ENCODE measurements at places on chromosomes 2 and 18.

DNA sequence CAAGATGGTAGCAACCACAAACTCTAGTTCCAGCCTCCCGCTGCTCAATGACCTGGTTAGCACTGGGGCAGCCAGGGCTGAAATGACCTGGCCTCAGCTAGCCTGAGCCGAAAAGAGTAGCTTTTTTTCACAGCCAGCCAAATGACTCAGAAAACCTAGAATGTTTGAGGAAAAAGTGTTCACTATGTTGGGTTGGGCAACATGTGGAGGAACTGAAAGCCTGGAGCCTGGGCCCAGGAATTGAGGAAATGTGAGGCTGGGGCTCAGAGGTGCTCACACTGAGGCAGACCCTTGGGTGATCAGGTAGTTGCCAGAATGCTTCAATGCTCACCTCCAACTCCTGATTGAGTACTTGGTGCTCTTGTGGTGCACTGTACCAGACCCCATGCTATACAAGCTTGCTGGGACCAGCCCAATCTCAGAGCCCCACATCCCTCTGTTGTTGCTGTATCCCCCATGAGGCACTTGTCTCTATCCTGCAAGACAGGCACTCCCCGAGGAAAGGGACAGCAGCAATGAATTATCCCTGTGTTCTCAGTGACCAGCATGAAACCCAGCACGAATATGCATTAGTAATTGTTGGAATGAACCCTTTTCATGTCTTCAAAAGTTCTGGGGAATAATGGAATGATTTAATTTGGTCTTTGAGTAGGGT, 116.2 kb downstream of the USP34 start:
- no peak for DNase-seq

- DNase-seq = no peak
These were observed 12.2 kb upstream of the ACKR3 start for GRCh38 chr2:236557306-236558030.

- no peak for DNase-seq
These were observed 42.7 kb downstream of the SLC4A5 start for GRCh38 chr2:74300506-74300905.

GRCh38 chr2:11697103-11697871, 27.3 kb upstream of the NTSR2 start:
- no peak for DNase-seq

GRCh38 chr2:165718610-165719210, 75.3 kb downstream of the GALNT3 start:
- DNase-seq = no peak

- DNase-seq = no peak
These were observed 39.4 kb downstream of the RBMS1 start for GRCh38 chr2:160454070-160454797.

GRCh38 chr18:37676276-37676675, 110.7 kb upstream of the CELF4 start:
- DNase-seq = no peak

GRCh38 chr2:156037482-156037881, 295.0 kb downstream of the NR4A2 start:
- DNase-seq = no peak

DNA sequence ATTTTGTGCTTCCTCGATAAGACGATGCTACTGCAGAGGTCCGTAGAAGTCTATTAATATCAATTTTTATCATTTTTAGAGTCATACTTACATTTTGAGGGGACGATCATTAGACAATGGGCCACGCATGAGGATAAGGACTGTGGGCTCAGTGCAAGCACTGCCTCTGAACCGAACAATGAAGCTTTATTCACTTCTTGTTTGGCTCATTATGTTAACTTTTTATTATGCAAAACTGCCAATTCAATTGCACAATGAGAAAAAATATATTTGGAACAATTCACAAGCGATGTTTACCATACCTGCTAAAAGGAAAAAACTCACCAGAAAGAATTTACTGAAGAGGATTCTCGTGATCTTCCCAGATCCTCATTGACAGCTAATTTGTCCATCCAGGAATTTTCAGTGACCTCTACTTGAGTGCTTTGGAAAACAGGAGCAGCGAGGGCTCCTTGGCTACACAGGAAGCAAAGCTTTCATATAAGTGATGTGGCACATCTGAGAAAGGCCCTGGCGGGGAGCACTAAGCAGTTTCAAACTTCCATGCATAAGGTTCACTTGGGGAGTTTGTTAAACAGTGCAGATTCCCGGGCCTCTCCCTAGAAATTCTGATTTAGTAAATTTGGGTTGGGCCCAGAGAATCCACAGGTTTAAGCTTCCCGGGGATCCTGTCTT, 13.3 kb upstream of the CAPN13 start:
- DNase-seq = no peak

- DNase-seq = no peak
These were observed 75.7 kb downstream of the TTC21B start for GRCh38 chr2:165877565-165878550.

GRCh38 chr2:215920244-215921100, 92.9 kb downstream of the MREG start:
- DNase-seq = peak; percentile 59

DNA sequence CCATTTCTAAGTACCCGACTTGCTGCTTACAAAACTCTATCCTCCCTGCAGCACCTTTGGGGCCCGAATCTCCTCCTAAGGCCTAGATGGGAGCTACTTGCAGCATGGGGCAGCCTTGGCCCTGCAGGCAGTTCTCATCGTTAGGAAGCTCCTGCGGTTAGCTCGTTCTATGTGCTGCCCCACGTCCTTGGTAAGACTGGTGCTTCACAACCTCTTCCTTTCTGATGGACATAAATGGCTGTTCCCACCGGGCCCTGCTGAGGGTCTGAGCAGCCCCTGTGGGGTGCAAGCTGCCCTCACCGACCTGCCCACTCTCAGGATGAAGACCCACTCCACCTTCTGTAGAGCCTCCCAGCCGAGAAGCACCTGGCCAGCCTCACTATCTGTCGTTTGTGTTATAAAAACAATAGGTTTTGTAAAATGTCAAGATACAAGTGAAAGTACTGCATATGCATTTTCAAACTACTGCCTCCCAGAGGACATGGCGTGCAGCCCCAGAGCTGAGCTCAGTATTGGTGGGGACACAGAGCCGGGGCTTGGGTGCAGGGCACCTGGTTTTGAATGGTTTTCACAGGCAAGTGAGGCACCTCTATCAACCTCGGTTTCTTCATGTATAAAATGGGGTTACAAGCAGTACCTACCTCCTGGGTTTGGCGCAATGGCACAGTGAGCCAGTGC, 19.4 kb downstream of the OTOF start:
- DNase-seq = no peak

GRCh38 chr2:38315707-38316333, 61.3 kb downstream of the ATL2 start:
- peak; percentile 49 for DNase-seq

DNA sequence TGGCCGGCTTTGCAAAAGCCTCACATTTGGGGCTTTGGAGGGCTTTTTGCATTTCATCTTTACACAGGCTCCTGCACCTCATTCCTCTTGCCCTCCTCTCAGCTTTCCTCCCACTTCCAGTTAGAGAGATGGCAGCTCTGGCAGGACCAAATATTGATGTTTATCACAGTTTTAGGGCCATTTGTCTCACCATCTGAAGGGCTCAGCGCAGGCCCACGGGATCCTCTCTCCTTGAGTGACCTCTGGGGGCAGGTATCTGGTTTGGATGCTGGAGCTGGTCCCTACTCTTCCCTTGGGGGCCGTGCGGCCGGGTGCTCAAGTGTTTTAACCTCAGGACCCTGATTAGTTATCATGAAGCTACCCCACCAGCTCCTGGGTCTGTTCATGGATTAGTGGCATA, 19.9 kb downstream of the ATOH8 start:
- DNase-seq = no peak

DNA sequence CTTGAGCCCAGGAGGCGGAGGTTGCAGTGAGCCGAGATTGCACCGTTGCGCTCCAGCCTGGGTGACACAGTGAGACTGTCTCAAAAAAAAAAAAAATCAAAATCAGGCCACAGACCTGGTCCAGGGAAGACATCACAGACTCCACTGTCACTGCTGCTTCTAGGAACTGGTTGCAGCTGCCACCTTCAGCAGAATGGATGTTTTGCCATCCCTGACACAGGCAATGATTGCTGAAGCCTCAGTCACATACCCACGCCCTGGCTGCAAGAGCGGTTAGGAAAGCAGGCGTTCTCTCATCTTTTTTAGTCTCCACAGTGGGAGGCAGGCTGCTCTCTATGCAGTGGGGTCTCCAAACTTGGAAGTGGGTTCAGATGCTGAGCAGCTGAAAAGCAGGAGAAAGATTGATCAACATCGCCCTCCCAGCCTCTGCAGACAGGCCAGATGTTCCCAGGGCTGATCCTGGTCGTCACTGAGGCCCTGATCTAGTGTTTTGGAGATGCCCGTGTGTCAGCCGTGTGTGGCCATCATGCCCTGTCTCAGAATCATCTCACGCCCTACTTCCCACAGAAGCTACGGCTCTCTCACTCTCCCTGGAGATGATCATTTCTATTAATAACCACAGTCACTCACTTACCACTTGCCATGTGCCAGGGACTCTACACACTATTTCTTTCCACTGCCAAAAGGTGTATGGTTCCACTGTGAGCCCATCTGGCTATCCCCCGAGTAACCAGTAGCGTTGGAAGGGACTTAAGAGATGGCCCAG, 91.8 kb downstream of the PLB1 start:
- DNase-seq = no peak

GRCh38 chr2:55862673-55863390, 60.8 kb downstream of the EFEMP1 start:
- no peak for DNase-seq

GRCh38 chr18:45890606-45891005, 65.1 kb downstream of the SIGLEC15 start:
- DNase-seq = no peak

GRCh38 chr18:5309888-5310470, 14.5 kb upstream of the ZBTB14 start:
- DNase-seq = peak; percentile 33

GRCh38 chr2:219001100-219001576, 7.9 kb upstream of the CRYBA2 start:
- DNase-seq = no peak

DNA sequence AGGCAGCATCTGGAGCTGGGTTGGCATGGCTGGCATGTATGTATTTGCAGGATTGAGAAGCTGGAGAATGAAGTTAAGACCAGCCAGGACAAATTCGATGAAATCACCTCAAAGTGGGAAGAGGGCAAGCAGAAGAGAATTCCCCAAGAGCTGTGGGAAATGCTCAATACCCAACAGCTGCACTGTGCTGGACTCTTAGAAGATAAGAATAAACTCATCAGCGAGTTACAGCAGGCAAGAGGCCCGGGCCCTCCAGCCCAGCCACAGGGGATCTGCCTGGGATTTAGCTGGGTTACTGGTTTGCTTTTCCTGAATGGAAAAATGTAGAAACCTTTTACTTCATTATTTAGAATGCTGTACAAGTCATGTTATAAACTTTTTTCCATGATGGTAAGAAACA, 22.5 kb downstream of the DRC1 start:
- no peak for DNase-seq

- no peak for DNase-seq
These were observed 134.5 kb downstream of the NEDD4L start for GRCh38 chr18:58178511-58178910.

DNA sequence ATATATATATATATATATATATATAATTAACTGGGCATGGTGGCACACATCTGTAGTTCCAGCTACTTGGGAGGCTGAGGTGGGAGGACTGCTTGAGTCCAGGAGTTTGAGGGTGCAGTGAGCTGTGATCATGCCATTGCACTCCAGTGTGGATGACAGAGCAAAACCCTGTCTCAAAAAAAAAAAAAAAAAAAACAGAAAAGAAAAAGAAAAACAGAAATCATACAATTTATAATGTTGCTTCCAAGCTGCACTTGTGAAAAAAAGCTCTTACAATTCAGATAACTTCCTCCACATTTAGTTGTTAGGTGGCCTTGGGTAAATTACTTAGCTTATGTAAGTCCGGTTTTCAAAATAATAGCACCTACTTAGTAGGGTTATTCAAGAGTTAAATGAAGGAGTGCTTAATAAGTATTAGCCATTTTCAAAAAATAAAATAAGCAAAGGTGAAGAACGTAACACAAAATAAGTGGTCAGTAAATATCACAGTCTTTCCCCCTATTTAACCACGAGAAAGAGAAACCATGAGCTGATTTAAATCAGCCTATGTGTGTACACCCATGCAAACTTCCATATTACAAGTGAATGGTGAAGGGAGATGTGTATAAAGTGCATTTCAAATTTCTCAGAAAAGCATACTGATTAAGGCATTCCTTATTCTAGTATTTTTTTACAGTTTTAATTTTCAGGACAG, 2.3 kb downstream of the WIPF1 start:
- DNase-seq = no peak
